ENCODE measurements at places on chromosomes 1 and 21.

- H3K27ac ChIP-seq: no peak overlapping the region
- DNase-seq: no peak
- H3K27me3 ChIP-seq: peaks cover 3% of the 10 kb centered on the region
- H3K4me1 ChIP-seq: no peaks in the 10 kb centered on the region
- H3K36me3 ChIP-seq: no peaks in the 10 kb centered on the region
These were observed 148.0 kb upstream of the ERG start for GRCh38 chr21:38646213-38646837.

GRCh38 chr1:26409191-26409807 is 1.3 kb upstream of the LIN28A start:
- no peak overlapping the region for H3K4me3 ChIP-seq
- H3K27me3 ChIP-seq: peaks cover 61% of the 10 kb centered on the region
- peaks cover 17% of the 10 kb centered on the region for H3K4me1 ChIP-seq
- H3K27ac ChIP-seq: no peak overlapping the region

- peaks cover 49% of the 10 kb centered on the region for H3K4me1 ChIP-seq
- peaks cover 8% of the 10 kb centered on the region for H3K27me3 ChIP-seq
- DNase-seq: peak; percentile 100
- peak within 1 kb of the TSS; percentile 97 for H3K4me3 ChIP-seq
- peak within 1 kb of the TSS; percentile 98 for H3K27ac ChIP-seq
These were observed at the start of gene SUCO for GRCh38 chr1:172532700-172533512. Gene SUCO, plus strand, starts transcription at chr1:172533150. Its CDS starts 286 bp downstream, at chr1:172533436.

DNA sequence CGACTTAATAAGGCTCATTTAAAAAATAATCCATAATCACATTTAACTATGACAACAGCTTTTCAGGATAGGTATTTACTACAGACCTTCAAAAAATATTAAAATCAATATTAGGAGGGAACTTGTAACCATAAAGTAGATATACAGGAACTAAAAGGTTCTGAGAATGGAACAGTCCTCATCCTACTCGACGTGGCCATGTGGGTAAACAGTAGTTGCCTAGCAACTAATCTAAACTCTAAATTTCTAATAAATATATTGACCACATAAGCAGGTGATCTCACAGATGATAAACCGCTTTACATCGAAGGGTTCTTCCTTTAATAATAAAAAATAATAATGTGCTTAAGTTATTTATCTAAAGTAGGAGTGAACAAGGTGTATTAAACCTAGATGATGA is 7.9 kb downstream of the AKT3 start:
- H3K27me3 ChIP-seq: no peaks in the 10 kb centered on the region
- H3K4me1 ChIP-seq: peaks cover 27% of the 10 kb centered on the region
- peaks cover 8% of the 10 kb centered on the region for H3K36me3 ChIP-seq
- no peak overlapping the region for H3K27ac ChIP-seq
- H3K4me3 ChIP-seq: no peak overlapping the region

DNA sequence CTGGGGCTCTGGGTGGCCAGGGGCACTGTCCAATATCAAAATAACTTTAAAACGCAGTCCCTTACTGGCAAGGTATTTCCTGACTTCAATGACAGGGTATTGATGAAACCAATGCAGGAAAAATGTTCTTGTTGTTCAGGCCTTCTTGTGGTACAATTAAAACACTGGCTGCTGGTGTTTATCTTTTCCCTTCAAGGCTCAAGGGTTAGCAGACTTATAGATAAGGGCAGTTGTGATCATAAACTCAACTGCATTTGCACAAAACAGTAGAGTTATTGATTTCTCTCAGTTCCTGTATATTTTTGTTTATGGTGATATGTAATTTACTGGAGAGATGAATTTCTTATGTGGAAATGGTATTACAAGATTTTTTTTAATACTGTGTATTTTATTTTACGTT is 2.7 kb upstream of the CD84 start:
- peaks cover 44% of the 10 kb centered on the region for H3K4me1 ChIP-seq
- H3K27me3 ChIP-seq: no peaks in the 10 kb centered on the region
- no peak overlapping the region for H3K27ac ChIP-seq
- no peak for DNase-seq
- no peak overlapping the region for H3K4me3 ChIP-seq

DNA sequence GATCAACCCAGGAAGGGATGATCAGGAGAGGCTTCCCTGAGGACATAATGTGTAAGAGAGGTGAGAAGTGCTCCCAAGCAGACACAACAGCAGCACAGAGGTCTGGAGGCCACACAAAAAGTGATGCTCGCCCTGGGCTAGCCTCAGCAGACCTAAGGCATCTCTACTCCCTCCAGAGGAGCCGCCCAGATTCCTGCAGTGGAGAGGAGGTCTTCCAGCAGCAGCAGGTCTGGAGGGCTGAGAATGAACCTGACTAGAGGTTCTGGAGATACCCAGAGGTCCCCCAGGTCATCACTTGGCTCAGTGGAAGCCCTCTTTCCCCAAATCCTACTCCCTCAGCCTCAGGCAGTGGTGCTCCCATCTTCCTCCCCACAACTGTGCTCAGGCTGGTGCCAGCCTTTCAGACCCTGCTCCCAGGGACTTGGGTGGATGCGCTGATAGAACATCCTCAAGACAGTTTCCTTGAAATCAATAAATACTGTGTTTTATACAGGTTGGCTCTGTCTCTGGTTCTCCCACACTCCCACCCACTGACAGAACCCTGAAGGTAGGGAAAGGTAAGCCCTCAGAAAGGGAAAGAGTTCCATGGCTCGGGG is 5.0 kb downstream of the GJB3 start:
- peaks cover 3% of the 10 kb centered on the region for H3K4me1 ChIP-seq
- no peak for DNase-seq

- no peak overlapping the region for H3K4me3 ChIP-seq
- H3K27me3 ChIP-seq: peaks cover 12% of the 10 kb centered on the region
- no peak for DNase-seq
- H3K4me1 ChIP-seq: peaks cover 42% of the 10 kb centered on the region
- peaks cover 14% of the 10 kb centered on the region for H3K36me3 ChIP-seq
- H3K27ac ChIP-seq: no peak overlapping the region
These were observed 28.7 kb upstream of the ETS2 start for GRCh38 chr21:38777015-38777414.

GRCh38 chr1:100087396-100087795 is 45.3 kb downstream of the SASS6 start:
- H3K27ac ChIP-seq: no peak overlapping the region
- DNase-seq: no peak
- no peaks in the 10 kb centered on the region for H3K4me1 ChIP-seq
- H3K27me3 ChIP-seq: no peaks in the 10 kb centered on the region

GRCh38 chr21:41817228-41817627 is 50.4 kb upstream of the RIPK4 start:
- DNase-seq: no peak
- no peaks in the 10 kb centered on the region for H3K4me1 ChIP-seq
- no peaks in the 10 kb centered on the region for H3K27me3 ChIP-seq

GRCh38 chr1:66681686-66682085 is 70.6 kb upstream of the DYNLT5 start:
- no peaks in the 10 kb centered on the region for H3K36me3 ChIP-seq
- no peak overlapping the region for H3K4me3 ChIP-seq
- H3K27ac ChIP-seq: no peak overlapping the region
- H3K4me1 ChIP-seq: no peaks in the 10 kb centered on the region
- DNase-seq: no peak
- H3K27me3 ChIP-seq: peaks cover 15% of the 10 kb centered on the region

DNA sequence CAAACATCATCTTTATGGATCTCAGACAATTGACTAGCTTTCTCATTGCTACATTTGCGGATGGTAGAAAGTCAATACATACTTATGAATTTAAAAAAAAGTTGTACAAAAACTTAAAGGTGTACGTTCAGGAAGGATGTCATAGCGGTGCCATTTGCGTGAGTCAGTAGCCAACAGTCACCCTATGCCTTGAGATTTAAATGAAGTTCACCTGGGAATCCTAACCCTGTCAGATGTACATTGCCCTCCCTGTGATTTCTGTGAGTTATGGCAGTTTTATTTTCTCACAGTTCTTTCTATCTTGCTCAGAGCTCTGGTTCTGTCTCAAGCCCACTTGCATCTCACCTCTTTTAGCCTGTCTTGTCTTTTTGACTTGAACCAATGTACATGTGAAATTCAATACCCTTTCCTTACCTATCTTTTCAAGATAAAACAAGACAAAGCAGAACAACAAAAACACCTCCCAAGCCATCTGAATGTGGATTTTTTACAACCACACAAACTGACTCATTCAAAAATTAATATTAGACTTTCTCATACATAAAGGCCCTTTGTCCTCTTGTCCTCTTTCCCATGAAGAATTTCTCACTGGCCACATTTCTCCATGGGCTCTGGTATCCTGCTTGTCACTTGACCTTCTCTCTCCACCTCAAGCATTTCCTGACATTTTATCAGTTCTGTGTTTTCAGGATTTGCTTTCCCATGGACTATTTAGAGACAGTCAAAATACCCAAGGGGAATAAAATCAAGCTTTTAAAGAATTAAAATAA is 25.3 kb upstream of the ZNF697 start:
- no peak for DNase-seq
- H3K27me3 ChIP-seq: peaks cover 32% of the 10 kb centered on the region

DNA sequence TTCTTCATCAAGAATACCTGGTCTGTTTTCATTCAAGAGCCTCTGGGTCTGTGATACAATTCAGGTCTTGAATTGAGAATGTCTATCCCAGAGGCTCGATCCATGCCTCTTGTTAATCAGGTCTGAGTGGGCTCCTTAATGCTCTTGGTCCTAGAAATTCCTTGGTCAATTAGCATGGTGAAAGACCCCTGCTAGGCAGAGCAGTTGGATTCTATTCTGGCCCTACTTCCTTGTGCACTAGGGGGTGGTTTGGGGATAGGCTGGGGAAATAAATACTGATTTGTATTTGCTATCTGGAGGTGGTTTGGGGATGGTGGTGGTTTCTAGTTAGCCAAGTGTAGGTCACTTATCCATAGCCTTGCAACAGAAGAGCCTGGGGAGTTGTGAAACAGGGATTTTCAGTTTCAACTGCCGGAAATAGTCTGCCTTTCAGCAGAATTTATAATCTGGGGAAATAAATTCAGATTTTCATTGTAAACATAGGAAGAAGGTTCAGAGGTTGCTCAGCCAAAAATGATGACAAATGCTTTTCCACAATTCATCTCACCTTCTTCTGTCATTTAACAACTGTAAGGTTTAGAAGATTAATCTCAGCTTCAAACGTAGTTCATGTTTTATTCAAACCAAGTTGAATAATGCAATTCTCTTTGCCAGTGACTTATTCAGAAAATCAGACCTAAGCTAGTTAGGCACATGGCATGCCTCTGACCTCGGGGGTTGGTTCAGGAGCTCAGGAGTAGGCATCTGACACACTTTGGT is 22.2 kb upstream of the SCAF4 start:
- H3K4me1 ChIP-seq: no peaks in the 10 kb centered on the region
- no peak overlapping the region for H3K4me3 ChIP-seq
- H3K27ac ChIP-seq: no peak overlapping the region
- DNase-seq: no peak
- no peaks in the 10 kb centered on the region for H3K36me3 ChIP-seq
- peaks cover 4% of the 10 kb centered on the region for H3K27me3 ChIP-seq

DNA sequence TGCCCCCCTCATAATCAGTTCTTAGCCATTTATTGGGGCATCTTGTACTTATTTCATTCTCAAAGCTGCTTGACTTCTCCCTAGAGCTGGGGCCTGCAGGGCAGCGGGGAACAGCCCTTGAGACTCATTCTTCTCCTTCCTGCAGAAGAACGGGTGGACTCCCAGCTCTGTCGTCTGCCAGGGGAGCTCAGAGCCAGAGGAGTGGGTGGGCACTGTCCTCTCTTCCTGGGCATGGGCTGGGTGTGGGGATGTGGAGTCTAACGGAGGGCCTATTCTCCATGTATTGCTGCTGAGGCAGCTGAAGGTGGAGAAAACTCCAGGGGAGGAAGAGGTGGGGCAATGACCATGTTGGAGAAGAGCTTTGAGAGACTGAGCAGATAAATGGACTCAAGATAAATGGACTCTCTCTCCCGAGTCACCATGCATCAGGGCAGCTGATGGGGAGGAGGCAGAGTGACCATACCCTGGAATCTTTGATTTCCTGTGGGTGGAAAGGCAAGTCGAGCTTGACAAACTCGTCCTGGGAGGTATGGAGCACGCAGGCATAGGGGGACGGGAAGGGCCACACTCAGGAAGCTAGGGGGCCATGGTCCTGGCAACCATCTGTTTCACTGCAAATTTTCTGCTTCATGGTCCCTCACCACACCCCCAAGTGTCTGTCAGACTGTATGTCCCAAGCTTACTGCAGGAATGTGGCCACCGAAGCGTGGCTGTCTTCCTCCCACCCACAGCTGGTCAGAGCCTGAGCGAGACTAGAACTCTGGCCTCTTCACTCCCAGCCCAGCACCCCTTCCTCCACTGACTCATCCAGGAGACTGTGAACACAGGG is 56.9 kb upstream of the ATP2B4 start:
- H3K4me1 ChIP-seq: no peaks in the 10 kb centered on the region
- H3K27ac ChIP-seq: no peak overlapping the region
- DNase-seq: no peak
- H3K27me3 ChIP-seq: peaks cover 1% of the 10 kb centered on the region

Measured in activated CD4-positive, alpha-beta memory T cell treated with anti-CD3 and anti-CD28 coated beads, Interleukin-2, amount 10 ng/mL, durations not matched to agents 7 days and 5 days (primary cell).